ENCODE measurements at places on chromosomes 5 and 9.

DNA sequence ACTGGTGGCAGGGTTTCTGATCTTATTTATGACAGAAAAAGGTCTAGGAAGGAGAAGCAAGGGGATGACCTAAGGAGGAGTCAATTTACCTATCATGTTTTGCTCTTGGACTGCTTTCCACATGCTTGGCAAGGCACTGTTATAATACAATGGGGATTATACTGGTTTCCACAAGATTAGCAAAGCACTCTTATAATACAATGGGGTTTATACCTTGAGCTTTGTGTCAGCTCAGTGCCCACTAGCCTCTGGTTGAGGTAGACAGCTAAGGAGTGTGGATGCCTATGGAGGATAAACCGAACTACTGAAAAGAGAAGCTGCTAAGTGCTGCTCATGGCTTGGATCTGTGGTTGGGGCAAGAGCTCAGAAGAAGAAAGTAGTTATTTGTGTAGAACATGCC lies 68.7 kb downstream of the MRPS27 start:
- DNase-seq = no peak

DNA sequence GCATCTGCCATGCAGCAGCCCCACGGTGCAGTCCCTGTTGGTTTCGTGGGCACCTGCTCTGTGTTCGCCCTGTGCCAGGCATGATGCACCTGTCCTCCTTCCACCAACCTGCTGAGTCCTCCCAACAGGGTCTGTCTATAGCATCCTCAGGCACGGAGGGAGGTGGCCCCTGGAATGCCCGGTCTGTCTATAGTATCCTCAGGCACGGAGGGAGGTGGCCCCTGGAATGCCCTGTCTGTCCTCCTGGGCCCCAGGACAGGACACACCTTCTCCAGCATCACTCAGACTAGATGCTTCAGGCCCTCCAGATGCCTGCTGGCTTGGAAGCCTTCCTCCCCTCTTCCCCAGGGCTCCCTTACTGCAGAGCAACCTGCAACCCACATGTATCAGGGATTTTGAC lies 9.9 kb upstream of the PHYHD1 start:
- DNase-seq = no peak

- no peak for DNase-seq
These were observed 18.5 kb downstream of the MRPS27 start for GRCh38 chr5:72301557-72301956.

- no peak for DNase-seq
These were observed 41.0 kb downstream of the ESM1 start for GRCh38 chr5:54944364-54944763.

- no peak for DNase-seq
These were observed 499.8 kb downstream of the RASEF start for GRCh38 chr9:82563094-82563493.

GRCh38 chr5:81687292-81687691 lies 63.6 kb downstream of the SSBP2 start:
- DNase-seq = no peak

DNA sequence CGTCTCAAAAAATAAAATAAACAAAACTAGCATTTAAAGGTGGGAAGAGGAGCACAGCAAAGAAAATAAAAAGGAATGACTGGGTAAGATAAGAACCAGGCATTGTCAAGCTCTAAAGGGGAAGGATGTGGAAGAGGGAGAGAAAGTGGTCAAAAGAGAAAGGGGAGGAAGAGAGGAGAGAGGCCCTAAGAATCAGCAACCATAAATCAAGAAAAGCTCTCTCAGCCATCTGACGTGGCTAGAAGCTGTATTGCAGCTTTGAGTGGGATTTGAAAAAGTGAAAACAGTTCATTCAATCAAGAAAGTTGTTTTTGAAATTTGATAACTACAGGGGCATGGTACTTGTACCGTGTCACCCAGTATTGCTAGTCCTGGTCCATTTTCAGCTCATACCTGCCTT lies 45.4 kb upstream of the F2R start:
- DNase-seq = no peak

DNA sequence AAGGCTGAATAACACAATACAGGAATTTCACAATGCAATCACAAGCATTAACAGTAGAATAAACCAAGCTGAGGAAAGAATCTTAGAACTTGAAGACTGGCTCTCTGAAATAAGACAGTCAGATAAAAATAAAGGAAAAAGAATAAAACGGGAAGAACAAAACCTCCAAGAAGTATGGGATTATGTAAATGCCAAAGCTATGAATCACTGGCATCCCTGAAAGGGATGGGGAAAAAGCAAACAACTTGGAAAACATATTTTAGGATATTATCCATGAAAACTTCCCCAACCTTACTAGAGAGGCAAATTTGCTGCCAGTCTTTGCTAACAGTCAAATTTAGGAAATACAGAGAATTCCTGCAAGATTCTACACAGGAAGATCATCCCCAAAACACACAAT lies 157.9 kb downstream of the ALDH1A1 start:
- no peak for DNase-seq

- DNase-seq = no peak
These were observed 28.7 kb downstream of the TGFBI start for GRCh38 chr5:136057401-136058038.

GRCh38 chr9:99105152-99106043 lies 485 bp downstream of the TGFBR1 start:
- peak; percentile 29 for DNase-seq

DNA sequence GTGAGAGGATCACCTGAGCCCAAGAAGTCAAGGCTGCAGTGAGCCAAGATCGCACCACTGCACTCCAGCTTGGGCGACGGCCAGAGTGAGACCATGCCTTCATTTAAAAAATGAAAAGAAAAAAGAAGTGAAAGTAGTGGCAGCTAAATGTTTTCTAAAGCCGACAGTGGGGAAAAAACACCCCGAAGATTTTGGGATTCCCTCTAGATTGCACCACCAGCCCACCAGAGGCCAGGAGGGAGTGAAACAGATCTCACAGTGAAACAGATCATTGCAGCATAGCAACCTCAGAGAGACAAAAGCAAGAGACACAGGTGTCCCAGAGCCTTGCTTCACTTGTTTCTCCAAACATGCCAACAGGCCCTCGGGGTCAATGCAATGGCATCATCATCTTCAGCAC lies 156.8 kb downstream of the PAX5 start:
- no peak for DNase-seq

- no peak for DNase-seq
These were observed 206.6 kb upstream of the IER5L start for GRCh38 chr9:129384491-129385210.

- no peak for DNase-seq
These were observed 62.9 kb upstream of the ORM1 start for GRCh38 chr9:114259798-114260523.

- no peak for DNase-seq
These were observed 273.1 kb downstream of the ARHGEF28 start for GRCh38 chr5:73899055-73899454.

GRCh38 chr9:128629852-128630545 lies 26.6 kb downstream of the DYNC2I2 start:
- no peak for DNase-seq

- no peak for DNase-seq
These were observed 85.4 kb downstream of the HSD17B4 start for GRCh38 chr5:119537704-119538103.
